ENCODE measurements at places on chromosomes 2 and 18.

GRCh38 chr2:206368933-206369569 lies 74.3 kb upstream of the ADAM23 start:
- no peak for DNase-seq

- no peak for DNase-seq
These were observed 562 bp downstream of the CENPA start for GRCh38 chr2:26786207-26787028.

DNA sequence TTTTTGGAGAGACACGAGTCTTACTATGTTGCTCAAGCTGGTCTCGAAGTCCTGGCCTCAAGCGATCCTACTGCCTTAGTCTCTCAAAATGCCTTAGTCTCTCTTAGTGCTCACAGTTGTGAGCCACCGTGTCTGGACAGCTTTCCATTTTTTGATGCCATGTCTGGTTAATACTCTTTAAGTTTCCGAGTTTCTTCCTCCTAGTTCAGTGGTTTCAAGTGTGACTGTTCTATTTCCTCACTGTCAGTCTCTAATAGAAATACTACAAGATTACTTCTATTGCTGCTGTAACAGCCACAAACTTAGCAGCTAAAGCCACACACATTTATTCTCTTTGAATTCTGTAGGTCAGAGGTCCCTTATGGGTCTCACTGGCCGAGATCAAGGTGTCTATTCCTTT lies 125.1 kb upstream of the MGAT5 start:
- no peak for DNase-seq

DNA sequence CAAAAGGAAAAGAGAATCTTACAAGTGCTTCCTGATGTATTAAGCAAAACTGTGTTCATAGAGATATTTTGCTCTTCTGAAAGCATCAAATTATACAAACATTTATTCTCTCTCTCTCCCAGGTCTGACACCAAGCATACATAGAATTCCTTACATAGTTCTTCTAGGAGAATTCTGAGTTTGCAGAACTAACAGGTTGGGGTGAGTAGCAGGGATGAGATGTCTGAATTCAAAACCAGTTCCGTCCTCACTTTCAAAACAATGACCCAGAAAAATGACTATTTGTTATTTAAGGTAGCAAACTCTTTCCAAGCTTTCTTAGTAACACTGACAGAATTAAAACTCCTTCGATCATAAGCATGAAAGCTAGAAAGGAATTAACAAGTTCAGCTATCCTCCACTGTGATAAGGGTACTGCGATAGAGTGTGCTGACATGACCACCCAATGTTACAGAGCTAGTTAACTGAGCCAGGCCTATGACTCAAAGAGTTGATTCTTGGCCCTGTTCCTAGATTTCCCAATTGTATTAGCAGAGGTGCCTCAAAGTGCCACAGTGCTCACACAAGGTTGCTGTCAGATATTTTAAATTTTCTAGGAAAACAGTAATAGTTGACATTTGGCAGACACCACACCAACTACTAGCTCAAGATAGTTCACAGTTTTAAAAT lies 85.8 kb upstream of the SETBP1 start:
- no peak for DNase-seq

- no peak for DNase-seq
These were observed 32.3 kb downstream of the ASXL2 start for GRCh38 chr2:25845843-25846505.

DNA sequence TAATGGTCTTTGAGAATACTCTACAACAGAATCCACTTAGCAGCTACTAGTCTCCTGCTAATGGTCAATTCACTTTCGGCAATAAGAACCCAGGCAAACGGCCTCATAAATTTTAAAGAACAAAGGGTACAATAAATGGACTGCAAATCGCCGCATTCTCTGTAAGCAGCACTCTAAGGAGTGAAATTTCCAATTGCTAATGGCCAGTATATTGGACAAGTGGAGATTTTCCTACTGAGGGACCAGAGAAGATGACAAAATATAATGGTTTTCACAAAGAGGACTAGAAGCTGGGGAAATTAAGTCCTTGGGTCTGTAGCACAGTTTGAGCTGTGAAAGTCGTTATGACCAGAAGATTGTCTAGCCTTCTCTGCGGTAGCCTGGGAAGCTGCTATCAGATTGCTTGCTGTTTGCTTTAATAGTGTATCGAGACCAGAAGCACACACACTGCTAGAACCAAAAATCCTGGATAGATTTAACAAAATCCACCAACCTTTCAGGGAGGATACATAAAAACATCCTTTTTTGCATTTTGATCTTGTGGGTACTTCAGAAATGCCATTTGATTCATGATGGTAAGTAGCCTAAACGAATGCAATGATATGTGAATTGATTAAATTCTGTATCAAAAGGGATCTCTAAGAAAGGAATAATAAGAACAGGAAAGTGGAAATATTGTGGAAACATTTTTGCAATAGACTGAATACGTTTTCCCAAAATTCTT lies 53.6 kb upstream of the ATP8B1 start:
- DNase-seq: no peak

DNA sequence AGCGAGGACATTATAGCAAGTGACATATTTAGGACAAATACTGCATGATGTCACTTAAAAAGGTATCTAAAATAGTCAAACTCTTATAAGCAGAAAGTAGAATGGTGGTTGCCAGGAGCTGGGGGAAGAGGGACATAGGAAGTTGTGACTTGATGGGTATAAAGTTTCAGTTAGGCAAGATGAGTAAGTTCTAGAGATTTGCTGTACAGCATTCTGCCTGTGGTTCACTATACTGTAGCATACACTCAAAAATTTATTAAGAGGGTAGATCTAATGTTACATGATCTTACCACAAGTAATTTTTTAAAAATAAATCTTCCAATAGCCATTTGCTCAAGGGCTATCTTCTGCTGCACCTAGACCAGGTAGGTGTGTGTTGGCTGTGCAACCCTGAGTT lies 78.1 kb upstream of the NPAS2 start:
- DNase-seq: no peak

GRCh38 chr2:669323-669722 lies 7.9 kb downstream of the TMEM18 start:
- DNase-seq: no peak

DNA sequence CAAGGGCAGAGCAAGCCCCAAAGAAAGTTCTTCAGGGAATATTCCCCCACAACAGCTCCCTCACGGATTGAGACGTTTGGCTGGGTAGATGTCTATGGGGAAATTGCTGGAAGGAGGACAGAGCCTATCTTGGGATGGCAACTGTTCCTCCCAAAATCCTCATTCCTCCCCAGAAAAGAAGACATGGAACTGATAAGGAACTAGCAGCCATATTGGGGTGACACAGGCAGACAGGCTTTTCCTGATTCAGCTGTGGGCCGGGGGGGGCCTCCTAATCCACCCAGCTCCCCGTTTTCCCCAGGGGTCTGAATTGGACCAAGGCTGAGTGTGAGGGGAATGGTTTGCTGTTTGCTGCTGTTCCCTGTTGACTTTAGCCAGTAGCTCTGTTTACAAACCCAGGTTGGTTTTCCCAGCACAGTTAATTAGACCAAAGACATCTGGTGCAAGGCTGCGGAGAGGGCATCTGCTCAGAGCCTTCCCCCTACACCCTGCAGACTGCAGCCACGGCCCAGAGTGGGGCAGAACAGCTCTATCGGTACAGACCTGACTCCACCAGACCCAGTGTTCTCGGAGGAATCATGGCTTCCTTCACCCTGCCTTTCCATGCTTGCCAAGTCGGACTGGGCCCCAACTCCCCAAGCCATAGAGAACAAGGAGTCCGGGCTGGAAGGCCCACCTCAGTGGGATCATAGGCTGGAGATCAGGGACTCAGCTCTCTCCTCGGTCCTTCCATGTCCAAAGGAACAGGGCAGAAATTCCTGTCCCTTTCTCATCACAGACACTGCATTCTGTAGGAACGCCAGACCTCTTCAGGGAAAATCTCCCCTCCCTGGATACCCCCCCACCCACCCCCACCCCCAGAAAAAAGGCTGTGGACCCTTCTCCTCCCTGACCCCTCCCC lies 1.7 kb upstream of the PKDCC start:
- DNase-seq: no peak

- no peak for DNase-seq
These were observed 37.6 kb downstream of the C18orf63 start for GRCh38 chr18:74353169-74353775.

- DNase-seq: no peak
These were observed 140.2 kb downstream of the XIRP2 start for GRCh38 chr2:167028503-167028902.

GRCh38 chr18:33804258-33804657 lies 226.2 kb downstream of the ASXL3 start:
- DNase-seq: no peak

DNA sequence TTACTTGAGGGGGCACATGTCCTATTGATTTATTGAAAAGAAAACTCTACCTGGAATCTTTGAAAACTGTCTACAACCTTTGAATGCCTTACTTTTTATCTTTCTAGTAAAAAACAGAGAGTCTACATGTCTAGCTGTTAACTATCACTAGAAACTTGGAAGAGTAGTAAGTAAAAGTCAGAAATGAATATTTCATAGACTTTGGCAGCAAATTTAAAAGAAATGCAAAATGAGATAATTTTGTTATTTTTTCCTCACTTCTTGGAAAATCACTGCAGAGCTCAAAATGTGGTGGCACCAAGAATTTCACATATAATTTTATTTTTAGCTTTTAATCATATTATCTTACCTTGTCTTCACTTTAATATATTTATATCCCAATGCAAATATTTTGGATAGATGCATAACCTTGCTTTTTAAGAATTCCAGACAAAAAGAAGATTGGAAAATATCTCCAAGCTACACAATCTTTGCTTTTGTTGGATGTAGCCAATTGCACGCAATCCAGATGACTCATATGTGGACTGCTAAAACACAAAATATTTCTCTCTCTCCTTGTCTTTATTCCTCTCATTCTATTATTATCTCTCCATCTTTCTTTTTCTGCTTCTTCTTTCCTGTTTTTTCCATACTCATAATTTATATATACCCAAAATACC lies 92.2 kb upstream of the DSEL start:
- DNase-seq: no peak

- no peak for DNase-seq
These were observed 118.3 kb upstream of the CWC22 start for GRCh38 chr2:180125245-180125962.

- DNase-seq: no peak
These were observed 60.2 kb downstream of the E2F6 start for GRCh38 chr2:11405599-11406266.

GRCh38 chr2:129717560-129718130 lies 261.8 kb upstream of the RAB6C start:
- DNase-seq: no peak

GRCh38 chr18:55296778-55297177 lies 291.2 kb downstream of the TCF4 start:
- DNase-seq: no peak

GRCh38 chr2:177688844-177689243 lies 296.3 kb downstream of the AGPS start:
- DNase-seq: no peak

DNA sequence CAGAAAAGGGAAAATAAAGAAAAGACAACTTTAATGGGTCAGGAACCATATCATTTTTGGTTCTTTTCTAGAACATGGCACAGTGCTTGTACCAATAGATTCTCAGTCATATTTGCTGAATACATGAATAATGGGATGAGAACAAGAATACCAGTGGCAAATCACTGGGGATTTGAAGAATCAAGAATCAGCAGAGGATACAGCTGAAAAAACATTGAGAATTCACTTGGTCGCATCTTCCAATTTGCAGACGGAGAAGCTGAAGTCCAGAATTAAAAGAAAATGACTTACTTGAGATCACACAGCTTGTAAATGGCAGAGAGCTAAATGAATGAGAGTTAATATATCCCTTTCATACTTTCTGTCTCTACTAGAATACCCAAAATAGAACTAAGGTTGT lies 362.2 kb downstream of the RAD51AP2 start:
- no peak for DNase-seq

GRCh38 chr2:62920070-62920469 lies 130.6 kb upstream of the OTX1 start:
- DNase-seq: no peak

DNA sequence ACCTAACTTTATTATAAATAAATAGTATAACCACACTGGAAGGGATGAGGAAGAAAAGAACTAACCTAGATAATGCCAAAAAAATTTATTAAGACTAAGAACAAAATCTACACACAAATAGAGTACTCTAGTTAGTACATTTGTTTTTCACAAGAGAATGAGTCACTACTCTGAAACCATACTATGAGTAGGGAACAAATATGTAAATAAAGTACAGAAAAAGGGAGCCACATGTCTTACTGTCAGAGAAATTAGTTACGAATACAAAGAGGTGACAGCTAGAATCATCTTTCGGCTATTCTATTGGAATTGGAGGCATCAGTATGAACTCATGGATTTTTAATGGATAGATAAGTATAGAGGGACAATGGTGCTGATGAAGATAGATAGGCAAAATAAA lies 150.5 kb downstream of the COPS8 start:
- no peak for DNase-seq

DNA sequence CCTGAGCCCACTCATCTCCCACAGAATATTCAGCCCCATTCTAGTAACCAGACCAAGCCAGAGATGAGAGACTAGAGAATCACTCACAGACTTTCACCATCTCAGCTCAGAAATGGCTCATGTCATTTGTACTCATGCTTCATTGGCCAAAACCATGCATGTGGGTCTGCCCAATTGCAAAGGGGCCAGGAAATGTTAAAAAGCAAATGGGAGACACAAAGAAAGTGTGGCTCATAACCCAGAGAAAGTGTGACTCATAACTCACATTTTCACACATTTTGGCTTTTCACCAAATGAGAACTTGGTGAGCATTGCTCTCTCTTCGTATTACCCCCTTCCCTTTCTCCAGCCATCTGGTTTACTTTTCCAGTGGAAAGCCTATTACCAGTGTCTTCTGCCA lies 66.2 kb downstream of the MDH1 start:
- DNase-seq: no peak

DNA sequence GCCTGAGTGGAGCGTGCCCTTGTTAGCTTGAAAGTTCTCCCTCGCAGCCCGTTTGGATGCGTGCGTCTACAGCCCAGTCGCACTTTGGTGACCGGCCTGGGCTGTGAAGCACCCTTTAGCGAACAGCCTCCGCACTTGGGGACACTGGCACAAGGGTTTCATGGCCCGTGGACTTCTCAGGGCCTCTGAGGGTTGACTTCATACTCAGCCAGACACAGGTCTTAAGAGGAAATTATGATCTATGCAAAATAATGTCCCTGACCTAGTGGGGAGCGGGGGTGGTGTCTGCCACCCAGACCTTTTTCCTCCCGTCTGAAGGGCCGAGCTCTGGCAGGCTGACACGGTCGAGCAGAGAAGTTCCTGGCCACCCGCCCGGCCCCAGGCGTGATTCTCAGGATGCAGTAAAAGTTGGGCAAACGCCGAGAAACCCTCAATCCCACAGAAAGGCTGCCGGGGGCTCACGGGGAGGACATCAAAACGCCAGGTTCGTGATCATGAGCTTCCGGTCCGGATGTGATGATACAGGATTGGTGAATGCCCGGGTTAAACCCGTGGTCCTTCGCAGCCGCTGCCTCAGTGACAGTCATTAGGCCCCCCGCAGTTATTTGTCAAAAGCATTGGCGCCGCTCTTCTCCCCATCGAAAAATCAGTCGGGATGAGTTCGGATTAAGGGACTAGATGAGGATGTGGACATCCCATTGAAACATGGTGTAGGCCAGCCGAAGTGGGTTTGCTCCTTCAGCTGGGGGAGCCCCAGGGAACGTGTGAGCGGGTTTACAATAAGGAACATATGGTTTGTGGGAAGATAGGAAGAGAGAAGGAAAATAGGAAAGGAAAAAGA lies 3.6 kb upstream of the PAX3 start:
- DNase-seq: no peak

All from GM19239 (cell line).